ENCODE measurements at places on chromosomes 2 and 18. TPM values are rescaled to one million over a fixed set of nuclear protein-coding genes. Genes with fewer than 3 reads are reported as not detected.

The CCDC148 gene
- 0.51 TPM for total RNA-seq

GRCh38 chr2:67476809-67477790, 80.0 kb downstream of the ETAA1 start:
- no peaks in the 10 kb centered on the region for H3K36me3 ChIP-seq
- peak; percentile 56 for DNase-seq
- H3K4me3 ChIP-seq, result no peak overlapping the region
- no peaks in the 10 kb centered on the region for H3K27me3 ChIP-seq

GRCh38 chr2:100483895-100484294, 13.6 kb downstream of the NMS start:
- H3K4me1 ChIP-seq, result no peaks in the 10 kb centered on the region
- no peak for DNase-seq
- H3K4me3 ChIP-seq, result no peak overlapping the region
- H3K27ac ChIP-seq, result no peak overlapping the region
- H3K36me3 ChIP-seq, result no peaks in the 10 kb centered on the region

DNA sequence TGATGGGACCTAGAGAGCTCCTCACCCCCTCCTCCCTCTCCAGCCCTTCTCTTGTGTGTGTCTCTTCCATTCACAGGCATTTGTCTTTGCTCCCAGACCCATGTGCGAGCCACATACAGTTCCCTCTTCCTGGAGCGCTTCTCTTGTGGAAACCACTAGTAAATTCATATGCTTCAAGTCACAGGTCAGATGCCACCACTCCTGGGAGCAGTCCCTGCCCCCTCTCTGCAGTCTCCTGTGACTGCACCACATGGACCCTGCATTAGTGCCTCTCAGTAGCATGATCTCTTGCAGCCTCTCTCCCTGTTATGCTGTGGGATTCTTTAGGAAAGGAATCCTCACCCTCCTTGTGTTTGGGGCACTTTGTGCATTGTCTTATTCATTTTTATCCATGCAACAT, 96.5 kb upstream of the NFATC1 start:
- H3K27me3 ChIP-seq, result no peaks in the 10 kb centered on the region
- peaks cover 13% of the 10 kb centered on the region for H3K36me3 ChIP-seq

- no peak overlapping the region for H3K27ac ChIP-seq
- H3K27me3 ChIP-seq, result no peaks in the 10 kb centered on the region
- H3K36me3 ChIP-seq, result no peaks in the 10 kb centered on the region
- H3K4me1 ChIP-seq, result peaks cover 5% of the 10 kb centered on the region
- no peak for DNase-seq
These were observed 60.9 kb upstream of the NT5C1B start for GRCh38 chr2:18650221-18650620.

DNA sequence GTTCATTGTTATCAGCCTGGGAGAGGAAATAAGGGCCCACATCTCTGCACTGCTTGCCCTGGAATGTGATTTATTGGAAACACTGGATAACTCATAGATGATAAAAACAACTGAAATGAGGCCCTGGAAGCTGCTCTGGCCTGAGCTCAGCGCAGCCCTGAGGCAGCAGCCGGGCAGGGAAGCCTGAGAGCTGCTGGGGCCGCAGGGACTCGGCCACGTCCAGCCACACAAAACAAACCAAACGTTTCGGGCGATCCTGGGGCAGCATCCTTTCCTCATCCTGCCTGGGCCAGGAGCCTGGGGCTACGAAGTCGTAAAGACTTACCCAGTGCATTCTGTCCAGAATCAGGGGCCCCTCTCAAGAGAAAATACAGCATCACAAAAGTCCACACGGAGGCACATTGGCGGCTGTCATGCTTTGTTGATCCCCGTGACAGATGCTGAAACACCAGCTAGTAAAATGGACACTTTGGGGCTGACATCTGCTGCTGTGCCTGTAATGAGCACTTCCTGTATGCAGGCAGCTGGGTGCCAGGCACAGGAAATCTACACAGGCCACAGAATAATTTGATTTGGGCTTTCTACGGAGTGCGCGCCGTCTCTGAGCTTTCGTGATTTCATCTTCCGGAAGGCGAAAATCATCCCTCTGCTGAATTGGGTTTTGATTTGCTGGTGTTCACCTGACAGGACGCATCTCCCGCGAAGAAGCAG, 250.6 kb downstream of the EIPR1 start:
- no peak for DNase-seq
- no peak overlapping the region for H3K4me3 ChIP-seq
- peaks cover 12% of the 10 kb centered on the region for H3K27me3 ChIP-seq
- H3K36me3 ChIP-seq, result no peaks in the 10 kb centered on the region

DNA sequence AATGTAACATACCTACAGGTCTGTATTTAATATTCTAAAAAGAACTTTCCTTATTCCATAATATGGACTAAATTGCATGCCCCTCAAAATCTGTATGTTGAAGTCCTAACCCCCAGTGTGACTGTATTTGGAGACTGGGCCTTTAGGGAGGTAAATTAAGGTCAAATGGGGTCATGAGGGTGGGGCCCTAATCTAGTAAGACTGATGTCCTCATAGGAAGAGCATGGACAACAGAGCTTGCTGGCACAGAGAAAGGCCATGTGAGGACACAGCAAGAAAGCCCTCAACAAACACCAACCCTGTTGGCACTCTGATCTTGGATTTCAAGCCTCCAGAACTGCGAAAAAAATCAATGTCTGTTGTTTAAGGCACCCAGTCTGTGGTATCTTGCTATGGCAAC, 18.6 kb downstream of the SF3B1 start:
- H3K4me3 ChIP-seq, result no peak overlapping the region
- no peak overlapping the region for H3K27ac ChIP-seq
- H3K27me3 ChIP-seq, result no peaks in the 10 kb centered on the region
- peaks cover 4% of the 10 kb centered on the region for H3K4me1 ChIP-seq

GRCh38 chr18:79717059-79717458, 37.5 kb downstream of the CTDP1 start:
- H3K27ac ChIP-seq, result no peak overlapping the region
- H3K27me3 ChIP-seq, result no peaks in the 10 kb centered on the region
- DNase-seq, result no peak
- no peaks in the 10 kb centered on the region for H3K4me1 ChIP-seq
